ENCODE measurements at places on chromosomes 4 and X.

GRCh38 chrX:97398030-97398551 is 514.4 kb downstream of the RPA4 start:
- DNase-seq, result no peak

DNA sequence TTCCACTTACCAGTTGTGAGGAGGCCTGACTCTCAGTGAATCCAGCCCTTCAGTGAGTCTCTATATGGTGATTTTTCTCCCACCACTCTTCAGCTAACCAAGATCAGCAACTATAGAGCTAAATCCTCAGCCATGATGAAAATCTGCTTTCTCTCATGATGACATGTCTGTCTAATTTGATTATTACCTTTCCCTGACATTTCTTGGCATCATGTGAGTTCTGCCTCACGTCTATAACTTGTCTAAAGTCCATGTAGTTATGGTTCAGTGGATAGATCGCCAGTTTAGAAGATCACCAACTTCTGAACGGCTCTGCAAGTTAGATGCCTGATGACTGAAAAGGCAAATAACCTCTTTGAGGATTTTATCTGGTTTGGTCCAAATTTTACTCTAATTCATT is 14.9 kb upstream of the DCAF8L1 start:
- DNase-seq, result no peak

DNA sequence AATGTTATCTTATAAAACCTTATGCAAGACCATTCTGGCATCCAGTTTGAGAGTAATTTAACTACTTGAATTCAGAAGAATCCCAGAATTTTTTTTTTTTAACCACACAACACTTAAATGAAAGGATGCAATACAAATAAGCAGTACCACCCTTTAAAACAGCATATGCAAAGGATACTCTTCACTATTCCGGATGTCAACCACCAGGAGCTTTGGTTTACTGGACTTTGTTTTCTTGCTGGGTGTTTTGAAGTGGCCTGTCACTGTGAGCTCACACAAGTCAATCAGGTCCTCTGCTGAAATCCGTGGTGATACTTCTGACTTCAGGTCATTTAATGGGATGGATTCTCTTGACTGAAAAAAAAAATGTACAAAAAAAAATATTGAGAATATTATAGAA is 200.0 kb downstream of the TBCK start:
- no peak for DNase-seq

- peak; percentile 17 for DNase-seq
Measured at GRCh38 chr4:38157592-38157991, 197.4 kb downstream of the PTTG2 start.

DNA sequence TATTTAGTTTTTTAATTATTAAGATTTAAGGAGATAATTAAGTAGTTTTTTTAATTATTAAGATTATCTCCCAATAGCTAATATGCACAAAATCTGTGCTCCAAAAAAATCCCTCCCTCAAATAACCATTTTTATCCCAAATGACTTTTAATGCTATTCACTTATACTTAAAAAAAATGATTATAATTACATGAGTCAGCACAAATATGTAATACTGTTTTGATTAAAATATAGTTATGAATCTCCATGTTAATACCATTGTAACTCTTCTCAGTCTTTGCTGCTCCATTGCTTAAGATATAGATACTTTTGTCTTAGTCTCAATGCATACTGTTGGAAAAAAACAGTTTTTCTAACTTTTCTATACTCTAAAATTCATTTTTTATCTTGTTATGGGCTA is 1121.1 kb upstream of the ADGRL3 start:
- DNase-seq, result no peak

DNA sequence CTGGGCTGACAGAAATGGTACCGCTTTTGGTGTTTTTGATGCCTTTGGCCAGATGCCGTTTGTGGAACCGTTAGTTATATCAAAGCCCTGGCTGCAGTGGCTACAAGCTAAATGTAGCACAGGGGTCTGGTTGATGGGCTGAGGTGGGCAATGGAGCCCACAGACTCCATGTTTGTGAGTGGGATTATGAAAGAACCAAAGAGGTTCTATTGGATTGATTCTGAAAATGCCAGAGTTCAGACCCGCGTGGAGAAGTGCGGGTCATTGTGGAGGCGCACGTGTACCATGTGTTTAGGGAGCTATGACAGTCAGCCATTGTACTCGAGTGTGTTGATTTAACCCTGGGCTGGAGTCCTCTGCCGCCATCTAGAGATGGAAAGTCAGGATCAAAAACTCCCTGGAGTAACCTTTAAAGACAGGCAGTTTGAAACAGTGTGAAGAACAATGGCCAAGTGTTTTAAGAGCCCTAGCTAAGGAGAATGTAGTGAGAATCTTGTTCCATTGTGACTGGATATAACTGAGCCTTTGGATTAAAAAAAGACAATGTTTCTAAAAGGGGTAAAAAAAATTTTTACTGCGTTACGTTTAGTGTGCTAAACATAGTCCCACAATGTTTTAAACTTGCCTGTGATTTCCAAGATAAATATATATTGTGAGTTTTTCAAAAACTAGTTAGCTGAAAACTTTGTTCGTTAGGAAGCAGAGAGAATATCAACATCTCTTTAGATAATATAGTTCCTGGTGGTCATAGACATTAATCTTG is 12.7 kb downstream of the ART3 start:
- DNase-seq, result peak; percentile 61

GRCh38 chrX:133709501-133709900 is 275.9 kb downstream of the GPC3 start:
- DNase-seq, result no peak

- no peak for DNase-seq
Measured at GRCh38 chr4:186345184-186345583, 79.2 kb downstream of the F11 start.

DNA sequence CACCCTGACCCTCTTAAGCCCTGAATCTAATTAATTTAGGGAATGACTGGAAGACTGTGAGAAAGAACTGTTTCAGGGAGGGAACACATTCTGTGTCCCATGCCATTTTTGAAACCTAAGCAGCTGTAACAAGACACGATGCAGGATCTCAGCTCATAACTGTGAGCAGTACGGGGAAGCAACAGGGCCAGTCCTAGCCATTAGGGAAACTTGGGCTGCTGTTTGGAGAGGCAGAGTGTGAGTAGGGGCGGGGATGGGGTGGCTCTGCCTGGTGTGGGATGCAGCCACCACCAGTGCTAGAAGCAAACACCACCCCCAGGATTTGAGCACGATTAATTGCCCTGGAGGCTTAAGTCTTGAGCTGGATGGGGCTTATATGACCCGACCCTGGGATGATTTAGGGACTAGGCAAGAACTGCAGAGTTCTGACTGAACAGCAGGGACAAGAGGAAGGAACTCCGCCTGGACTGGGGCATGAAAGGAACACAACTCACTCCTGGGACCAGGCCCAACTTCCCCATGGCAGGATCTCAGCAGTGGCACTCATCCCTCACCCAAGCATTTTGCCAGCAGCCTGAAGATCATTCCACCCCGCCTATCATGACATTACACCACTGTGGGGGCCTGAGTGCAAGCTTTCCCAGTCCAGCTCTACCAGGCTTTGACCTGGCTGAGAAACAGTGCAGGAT is 43.1 kb downstream of the ATRX start:
- DNase-seq, result no peak

- DNase-seq, result no peak
Measured at GRCh38 chrX:71320126-71320525, 18.6 kb downstream of the ITGB1BP2 start.

- DNase-seq, result no peak
Measured at GRCh38 chr4:109801099-109801789, 555 bp downstream of the CFI start.

DNA sequence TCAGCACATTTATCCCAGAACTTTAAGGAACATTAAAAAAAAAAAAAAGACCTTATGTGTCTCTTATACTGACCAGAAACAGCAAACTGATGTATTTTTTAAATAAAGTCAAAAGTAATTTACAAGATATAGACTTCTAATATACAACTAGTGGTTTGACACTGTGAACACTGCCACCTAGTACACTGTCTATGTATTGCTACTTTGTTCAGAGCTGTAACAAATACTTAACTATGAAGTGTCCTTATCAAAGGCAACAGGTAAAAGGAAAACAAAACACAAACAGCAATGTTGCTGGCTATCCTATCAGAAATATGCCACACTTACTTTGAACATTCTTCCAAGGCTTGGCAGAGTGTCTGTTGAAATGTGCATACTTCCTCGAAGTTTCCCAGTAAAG is 60.4 kb downstream of the CD40LG start:
- no peak for DNase-seq

GRCh38 chr4:95544113-95545103 is 4.4 kb downstream of the UNC5C start:
- DNase-seq, result no peak

DNA sequence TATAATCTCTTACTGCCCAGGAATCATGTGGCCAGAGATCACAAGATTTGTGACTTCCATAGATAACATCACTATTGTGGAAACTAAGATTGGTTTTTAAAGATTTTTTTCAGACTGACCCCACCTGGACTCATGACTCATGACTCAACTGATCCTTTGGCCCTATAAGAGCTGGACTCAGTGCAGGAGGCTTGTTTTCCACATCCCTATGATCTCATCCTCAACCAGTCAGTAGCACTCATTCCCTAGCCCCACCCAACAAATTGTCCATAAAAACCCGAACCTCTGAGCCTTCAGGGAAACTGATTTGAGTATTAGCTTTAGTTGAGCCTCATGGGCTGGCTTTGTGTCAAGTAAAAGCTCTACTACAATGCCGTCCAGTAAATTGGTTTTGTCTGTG is 7.9 kb upstream of the NOCT start:
- no peak for DNase-seq

DNA sequence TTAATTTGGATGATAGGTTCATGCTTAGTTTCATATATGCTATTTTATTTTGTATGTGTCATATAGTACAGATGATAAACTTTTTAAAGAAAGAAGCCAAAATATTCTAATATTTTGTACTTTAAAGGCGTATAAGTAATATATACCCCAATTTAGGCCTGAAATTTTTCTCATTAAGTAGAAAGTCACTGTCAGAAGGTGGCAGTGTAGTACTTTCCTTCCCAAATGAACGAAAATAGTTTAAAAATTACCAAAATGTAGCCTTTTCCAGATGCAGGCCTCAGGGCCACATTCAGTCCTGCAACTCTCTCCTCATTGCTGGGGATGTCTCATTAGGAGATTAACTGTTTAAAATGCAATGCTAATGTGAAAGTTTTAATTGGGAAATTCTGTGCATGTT is 1263.6 kb downstream of the C4orf33 start:
- DNase-seq, result no peak

GRCh38 chr4:82661181-82661992 is 99.6 kb upstream of the TMEM150C start:
- DNase-seq, result no peak

DNA sequence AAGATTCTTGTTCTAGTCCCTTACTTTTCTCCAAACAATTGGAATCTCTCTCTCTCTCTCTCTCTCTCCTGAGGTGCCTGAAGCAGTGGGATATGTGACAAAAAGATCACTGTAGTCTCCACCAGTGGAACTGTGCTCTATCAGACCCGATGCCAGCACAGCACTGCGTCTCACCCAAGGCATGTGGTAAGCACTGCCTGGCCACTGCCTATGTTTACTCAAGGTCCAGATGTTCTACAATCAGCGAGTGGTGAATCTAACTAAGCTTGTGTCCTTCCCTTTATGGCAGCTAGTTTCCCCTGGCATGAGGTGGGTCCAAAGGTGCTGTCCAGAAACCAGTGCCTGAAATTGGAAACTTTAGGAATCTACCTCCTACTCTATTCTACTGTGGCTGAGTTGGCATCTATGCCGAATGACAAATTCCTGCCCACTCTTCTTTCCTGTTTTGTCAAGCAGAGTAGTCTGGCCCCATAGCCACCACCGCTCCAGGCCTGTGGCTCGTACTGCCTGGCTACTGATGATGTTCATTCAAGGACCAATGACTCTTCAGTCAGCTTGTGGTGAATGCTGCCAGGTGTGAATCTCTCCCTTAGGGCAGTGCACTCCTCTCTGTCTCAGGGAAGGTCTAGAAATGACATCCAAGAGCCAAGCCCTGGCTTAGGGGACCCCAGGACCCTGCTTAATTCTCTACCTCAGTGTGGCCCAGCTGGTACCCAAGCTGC is 416.5 kb downstream of the TEX13C start:
- no peak for DNase-seq

DNA sequence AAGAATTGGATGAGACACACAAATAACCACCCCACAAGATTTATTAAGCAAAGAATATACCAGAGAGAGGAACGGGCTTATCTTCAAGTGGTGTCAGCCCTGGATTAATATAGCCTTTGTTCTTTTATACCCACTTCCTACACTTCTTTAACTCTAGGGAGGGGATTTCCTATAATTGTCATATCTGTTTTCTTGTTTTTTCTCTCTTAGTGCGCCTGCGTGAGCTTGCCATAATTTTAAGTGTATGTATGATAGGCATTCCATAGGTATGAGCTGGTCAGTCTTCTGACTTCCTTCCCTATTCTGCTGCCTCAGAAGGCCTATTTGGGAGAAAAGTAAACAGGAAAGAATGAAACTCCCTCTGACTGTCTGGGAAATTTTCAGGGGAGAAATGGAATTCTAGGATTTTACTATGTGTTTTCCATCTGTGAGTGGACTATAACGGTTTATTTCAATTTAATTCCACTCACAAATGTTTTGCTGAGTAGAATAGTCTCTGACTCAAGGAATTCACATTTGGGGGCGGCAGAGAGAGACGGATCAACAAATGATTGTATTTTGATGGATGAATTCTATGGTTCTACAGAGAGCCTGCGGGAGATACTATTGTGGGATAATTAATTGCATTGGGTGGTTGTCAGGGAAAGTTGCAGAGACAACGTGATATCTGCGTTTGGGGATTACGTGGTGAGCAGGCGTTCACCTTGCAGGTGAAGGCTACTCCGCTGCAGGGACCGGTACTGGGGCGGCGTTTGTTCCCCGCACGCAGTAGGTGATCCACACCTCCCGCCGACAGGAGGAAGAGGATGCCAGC is 626 bp upstream of the CEP135 start:
- no peak for DNase-seq

- DNase-seq, result no peak
Measured at GRCh38 chr4:40055511-40055862, 1.2 kb upstream of the N4BP2 start.

- DNase-seq, result peak; percentile 10
Measured at GRCh38 chrX:1468250-1468772, 15.6 kb upstream of the ASMTL start.
